Hippocampal formation (tissue), 2 donors: ENCODE measurements at places on chromosomes 6 and 20.

GRCh38 chr6:27837625-27838057 is 74.6 kb downstream of the OR2B2 start:
- no peak for DNase-seq

GRCh38 chr20:760751-761417 is 7.4 kb downstream of the SLC52A3 start:
- no peak for DNase-seq

GRCh38 chr6:85561750-85562357 is 31.8 kb downstream of the SNX14 start:
- DNase-seq = no peak

DNA sequence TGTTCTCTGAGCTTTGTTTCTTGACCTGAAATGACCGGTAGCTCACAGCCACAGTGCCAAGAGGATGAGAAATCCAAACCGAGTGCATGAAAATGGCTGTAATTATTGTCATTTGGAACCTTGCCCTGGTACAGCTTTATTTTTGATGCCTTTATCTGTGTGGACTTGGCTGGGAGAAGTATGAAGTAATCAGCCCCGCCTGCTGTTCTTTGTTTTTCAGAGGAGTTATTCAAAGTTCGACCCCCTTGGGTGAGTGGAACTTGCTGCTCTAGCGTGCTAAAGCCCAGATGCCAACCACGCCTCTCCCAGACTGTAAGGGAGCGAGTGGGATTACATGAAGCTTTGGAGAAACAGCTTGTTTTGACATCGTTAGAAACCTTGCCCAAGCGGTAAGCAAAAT is 48.3 kb downstream of the ECT2L start:
- DNase-seq = peak; percentile 55

DNA sequence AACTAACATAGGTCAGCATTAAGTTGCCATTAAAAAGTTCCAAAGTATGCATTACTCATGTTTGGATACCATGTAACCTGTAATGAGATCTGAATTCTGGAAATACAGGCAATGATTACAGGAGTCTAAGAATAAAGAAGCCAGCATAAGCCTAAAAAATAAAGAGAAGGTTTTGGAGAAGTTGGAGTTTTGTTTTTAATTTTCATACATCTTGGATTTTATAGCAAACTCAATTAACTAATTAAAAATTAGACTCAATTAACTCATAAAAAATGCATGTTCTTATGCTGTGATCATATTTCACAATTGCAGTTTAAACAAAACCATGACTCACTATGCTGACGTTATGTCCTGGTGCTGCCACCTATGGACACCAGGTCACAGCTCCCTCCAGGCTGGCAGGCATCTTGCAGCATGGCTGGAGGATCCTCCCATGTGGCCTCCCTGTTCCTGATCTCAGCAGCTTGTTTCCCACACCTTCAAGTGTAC is 648.8 kb upstream of the AGPAT4 start:
- DNase-seq = no peak

DNA sequence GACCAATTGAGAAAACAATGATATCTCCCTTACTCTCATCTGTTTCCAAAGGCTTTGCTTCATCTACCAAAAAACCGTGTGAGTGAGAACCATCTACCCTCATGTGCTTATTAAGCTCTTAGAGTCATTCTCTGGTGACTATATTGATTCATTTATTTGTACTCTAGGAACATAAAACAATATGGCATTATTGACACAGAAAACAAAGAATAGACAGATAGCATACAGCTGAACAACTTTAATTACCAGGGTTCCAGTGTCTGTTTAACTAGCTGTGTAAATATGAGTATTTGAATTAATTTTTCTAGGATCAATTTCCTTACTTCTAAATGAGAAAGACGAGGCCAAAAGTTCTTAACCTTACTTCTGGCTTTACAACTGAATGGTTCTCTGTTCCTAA is 31.3 kb upstream of the HEY2 start:
- no peak for DNase-seq

DNA sequence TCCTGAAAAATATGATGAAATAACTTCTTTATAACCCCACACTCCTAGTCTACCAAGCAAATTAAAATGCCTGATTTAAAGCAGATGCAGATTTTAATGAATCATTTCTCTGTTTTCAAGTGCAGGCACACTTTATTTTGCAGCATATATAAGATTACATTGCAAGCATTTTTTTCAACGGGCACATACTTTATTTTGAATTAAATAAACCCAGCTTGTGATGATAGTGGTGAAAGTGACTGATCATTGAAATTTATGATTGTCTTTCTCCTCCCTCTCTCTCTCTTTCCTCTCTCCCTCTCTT is 12.2 kb upstream of the MOXD1 start:
- DNase-seq = no peak

- no peak for DNase-seq
Measured at GRCh38 chr6:134449004-134449403, 131.1 kb upstream of the SGK1 start.

DNA sequence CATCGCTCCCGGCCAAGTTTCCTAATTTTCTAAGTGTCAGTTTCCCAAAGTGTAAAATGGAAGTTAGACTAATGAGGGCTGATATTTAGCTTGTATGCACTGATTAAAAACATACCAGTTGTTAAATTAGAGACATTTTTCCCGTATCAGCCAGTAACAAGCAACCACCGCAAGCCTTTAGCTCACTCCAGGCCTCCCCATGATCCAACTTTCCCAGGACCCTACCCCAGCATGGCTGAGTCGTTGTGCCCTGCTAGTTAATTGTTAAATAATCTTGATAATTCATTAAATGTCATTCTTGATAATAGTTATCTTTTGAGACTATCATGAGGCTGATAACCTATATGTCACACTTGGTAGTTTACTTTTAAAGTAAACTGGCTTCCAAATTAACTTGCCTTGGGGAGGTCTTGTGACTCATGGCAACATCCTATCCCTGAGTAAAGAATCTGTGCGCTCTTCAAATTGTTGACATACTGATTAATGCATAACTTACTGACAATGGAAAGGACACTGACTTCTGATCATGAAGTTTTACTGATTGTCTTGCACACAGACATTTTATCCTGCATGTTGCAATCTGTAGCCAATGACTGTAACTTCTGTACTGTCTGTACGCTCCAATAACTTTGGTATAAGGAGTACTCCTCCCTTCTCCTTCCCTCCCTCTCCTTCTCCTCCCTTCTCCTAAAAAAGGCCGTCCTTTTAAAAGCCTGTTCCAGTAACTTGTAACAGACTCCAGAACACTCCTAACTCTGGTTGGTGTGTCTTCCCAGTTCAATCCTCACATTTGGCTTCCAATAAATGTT is 6.3 kb upstream of the GTF3C6 start:
- no peak for DNase-seq

GRCh38 chr6:143971482-143972205 is 36.4 kb downstream of the PLAGL1 start:
- DNase-seq = no peak

DNA sequence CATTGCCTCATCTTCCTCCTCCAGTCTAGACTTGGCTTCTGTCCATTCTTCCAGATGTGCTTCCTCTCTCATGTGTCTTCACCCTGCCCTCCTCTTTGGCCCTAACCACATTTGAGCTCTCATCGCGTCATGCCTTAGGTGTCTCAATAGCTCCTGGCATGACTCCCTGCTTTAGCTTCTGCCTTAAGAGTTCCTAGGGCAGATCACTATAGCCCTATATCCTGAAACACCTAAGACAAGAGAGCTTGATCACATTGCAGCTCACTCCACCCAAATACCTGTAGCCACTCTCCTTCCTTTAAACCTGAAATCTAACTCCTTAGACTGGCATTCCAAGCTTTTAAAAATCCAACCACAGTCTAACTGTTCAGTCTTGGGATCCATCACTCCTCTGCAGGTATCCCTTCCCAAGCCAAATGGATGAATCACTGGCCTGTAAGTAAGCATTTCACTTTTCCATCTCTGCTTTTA is 69.0 kb upstream of the STXBP5 start:
- no peak for DNase-seq

GRCh38 chr6:24440897-24441598 is 38.3 kb downstream of the MRS2 start:
- no peak for DNase-seq

- peak; percentile 70 for DNase-seq
Measured at GRCh38 chr6:107318100-107318736, 141.1 kb downstream of the PDSS2 start.

DNA sequence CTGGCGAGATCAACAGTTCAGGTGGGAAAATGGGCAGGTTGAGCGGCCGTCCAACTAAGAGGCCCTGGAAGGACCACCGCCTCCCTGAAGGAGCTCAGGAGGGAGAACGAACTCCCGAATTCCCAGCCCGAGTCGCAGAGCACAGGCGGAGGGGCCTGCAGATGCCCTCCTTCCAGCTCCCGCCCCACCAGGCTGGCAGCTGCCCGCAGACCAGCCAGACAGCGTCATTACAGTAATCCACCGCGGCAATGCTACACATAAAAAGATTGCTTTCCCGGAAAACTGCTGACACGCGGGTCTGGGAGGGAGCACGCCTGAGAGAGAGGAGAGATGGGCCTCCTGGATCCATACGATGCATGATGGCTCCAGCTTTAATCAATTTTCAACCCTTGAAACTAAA is 30.5 kb upstream of the SLCO4A1 start:
- no peak for DNase-seq

- no peak for DNase-seq
Measured at GRCh38 chr6:133207754-133208153, 33.4 kb upstream of the EYA4 start.
